ENCODE measurements at places on chromosomes 5 and 9.

GRCh38 chr9:135857371-135857786, 50.0 kb downstream of the CAMSAP1 start:
- no peak for DNase-seq

- no peak for DNase-seq
Measured at GRCh38 chr9:29439961-29440360, 1866.7 kb upstream of the C9orf72 start.

DNA sequence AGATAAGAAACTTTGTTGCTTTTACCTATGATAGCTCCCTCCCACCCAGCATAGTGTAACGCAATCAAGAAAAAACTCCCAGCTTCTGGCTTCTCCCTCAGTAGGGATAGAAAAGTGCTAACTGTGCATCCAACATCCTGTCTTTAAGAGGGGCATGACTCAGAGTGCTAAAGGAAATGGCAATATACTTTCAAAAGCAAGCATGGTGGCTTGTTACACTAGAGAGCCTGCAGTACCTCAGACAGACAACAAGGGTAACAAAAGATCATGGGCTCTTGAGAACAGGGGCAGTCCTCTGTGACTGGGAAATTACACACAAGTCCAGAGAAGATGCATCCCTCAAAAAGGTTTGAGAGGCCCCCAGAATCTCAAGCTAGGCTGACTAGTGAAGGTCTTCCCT, 37.8 kb downstream of the PRELID2 start:
- DNase-seq: no peak

GRCh38 chr5:147711019-147711418, 71.5 kb downstream of the JAKMIP2 start:
- DNase-seq: no peak

DNA sequence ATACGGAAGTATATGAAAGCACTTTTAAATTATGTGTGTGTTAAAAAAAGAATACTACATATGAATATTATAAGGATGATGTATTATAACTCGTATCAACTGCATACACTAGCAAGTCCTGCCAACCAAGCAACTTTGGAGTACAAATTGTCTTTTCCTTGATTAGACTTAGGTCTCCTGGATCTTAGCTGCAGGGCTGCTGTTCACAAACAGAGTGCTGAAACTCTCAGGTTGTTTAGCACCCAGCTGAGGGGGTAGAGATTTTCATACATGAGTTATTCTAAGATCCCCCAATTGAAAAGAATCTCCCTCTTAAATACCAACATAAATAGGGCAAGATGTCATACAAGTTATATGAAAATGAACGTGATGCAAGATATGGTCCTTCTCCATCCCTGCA, 149.8 kb upstream of the TNC start:
- DNase-seq: no peak

GRCh38 chr5:21820527-21820926, 1032.6 kb downstream of the CDH12 start:
- DNase-seq: no peak

DNA sequence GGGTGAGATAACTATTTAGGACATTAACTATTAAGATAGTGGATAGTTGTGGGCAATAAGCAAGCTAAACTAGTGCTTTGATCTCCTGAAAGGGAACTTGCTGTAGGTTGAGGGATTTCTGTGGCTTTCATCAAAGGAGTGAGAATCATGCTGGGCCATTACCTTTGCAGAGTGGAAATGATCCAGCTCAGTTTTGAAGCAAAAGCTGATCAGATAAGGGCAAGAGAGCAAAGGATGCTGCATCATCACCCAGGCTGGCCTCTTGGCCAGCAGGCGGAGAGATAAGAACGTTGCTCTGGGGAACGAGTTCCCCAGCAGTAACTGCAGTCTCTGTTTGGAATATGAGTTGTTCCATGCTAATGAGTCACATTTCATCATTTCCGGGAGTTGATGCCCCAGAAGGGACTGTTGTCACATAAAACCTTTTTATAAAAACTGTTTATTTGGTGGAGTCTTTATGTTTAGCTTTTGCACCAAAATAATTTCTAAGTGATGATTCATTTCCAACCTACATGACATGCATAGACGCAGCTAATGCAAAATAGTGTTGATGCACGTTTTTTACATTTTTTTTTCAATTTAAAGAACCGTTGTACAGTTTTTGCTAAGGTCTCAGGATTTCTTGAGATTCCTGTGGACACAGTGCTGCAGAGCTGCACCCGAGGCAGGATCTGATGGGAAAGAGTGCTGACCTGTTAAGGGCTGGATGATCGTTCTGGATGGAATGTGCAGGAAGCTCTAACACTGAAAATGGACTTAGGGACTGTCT, 99.3 kb downstream of the ACTBL2 start:
- no peak for DNase-seq

GRCh38 chr5:95957561-95958203, 4.0 kb downstream of the ELL2 start:
- no peak for DNase-seq

DNA sequence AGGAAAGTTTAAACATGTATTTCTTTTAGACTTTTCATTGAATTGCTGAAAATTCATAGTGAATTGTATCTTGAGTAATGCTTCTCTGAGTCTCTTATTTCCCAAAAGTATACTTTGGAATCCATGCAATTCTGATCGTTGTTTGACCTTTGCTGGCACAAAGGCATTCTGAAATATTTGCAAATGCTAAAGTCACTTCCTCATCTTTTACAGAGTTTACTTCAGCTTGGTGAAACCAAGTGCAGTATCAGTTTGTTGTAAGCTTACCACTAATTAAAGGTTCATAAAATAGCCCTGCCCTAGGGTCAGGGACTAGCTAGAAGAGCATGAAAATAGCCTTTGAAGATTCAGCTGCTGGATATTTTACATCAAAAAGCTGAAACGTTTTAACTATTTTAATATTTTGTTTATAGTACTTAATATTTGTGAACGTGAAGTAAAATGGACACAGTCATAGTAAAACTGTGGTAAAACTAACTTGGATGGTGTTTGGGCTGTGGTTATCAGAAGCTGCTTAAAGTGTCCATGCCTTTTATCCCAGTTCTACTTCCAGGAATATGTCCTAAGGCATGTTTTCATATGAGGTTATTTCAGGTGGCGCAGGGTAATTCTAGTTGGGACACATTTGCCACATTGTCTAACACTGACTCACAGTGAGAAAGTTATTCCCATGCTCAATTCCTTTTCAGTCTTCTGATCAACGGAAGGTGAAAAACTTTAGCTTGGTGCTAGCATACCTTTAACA, 45.3 kb downstream of the SLC22A5 start:
- no peak for DNase-seq

GRCh38 chr9:130092910-130093309, 39.2 kb downstream of the GPR107 start:
- DNase-seq: no peak

- DNase-seq: no peak
Measured at GRCh38 chr5:33691856-33692255, 199.9 kb downstream of the ADAMTS12 start.

GRCh38 chr5:126814721-126815404, 37.9 kb downstream of the LMNB1 start:
- DNase-seq: no peak

GRCh38 chr5:72252574-72253155, 67.4 kb downstream of the MRPS27 start:
- DNase-seq: no peak

DNA sequence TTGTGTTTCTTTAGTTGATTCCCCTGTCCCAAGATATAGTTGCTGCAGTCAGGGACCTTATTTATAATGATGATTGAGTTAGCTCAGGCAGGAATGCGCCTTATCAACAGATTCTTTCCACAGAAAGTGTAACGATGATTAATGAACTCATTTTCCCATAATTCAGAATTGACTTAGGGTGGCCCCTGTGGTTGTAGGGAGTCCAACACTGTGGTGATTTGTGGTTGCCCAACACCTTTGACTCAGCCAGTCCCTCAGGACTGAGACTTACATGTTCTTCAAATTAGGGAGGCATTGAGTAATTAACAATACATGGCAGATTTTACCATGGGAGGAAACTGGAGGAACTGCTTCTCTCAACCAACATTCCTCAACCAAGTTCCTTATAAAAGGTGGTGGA, 221.9 kb downstream of the GABRG2 start:
- DNase-seq: no peak

DNA sequence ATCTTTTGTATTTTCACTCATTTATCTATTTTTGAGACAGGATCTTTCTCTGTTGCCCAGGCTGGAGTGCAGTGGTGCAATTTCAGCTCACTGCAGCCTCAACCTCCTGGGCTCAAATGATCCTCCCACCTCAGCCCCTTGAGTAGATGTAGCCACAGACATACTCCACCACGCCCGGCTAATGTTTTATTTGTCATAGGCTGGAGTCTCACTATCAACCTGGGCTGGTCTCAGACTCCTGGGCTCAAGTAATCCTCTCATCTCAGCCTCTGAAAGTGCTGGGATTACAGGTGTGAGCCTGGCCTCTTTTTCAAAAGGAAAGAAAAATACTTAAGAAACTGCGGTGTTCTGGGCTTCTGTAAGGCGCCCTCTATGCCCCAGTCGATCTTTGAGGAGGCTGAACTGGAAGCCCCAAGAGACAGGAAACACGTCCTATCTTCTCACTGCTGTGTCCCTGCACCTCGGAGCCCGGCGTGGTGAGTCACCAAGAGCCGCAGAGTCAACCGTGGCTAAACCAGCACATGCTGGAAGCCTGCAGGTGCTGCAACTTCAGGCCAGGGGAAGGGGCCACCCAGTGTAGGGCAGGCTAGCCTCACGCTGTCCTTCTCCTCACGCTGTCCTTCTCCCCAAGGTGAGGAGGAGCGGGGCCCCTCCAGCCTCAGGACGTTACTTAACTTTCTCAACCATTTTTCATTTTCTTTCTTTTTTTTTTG, 15.2 kb upstream of the LHX3 start:
- no peak for DNase-seq

- no peak for DNase-seq
Measured at GRCh38 chr9:135692410-135692809, 6.9 kb downstream of the SOHLH1 start.

GRCh38 chr5:28766565-28767158, 1728.3 kb upstream of the CDH9 start:
- no peak for DNase-seq
